ENCODE measurements at places on chromosomes 7 and 10. TPM values are rescaled to one million over a fixed set of nuclear protein-coding genes. Genes with fewer than 3 reads are reported as not detected.

- no peak for DNase-seq
Observed at GRCh38 chr7:133828906-133829305, 298.2 kb upstream of the LRGUK start.

The GIMAP8 gene
- 25.1 TPM for total RNA-seq

- DNase-seq, result no peak
Observed at GRCh38 chr7:72444026-72444776, 32.1 kb upstream of the CALN1 start.

GRCh38 chr7:2029936-2030335 lies 202.8 kb downstream of the MAD1L1 start:
- no peak for DNase-seq

The FAM25C gene
- not detected for total RNA-seq

- no peak for DNase-seq
Observed at GRCh38 chr10:89535171-89536012, at the start of gene SLC16A12. Gene SLC16A12 (minus strand): TSS chr10:89535594. CDS start chr10:89462578, 73,016 bp downstream.

The HMX2 gene
- not detected for total RNA-seq

- DNase-seq, result no peak
Observed at GRCh38 chr7:23658831-23659427, 21.1 kb upstream of the FAM221A start.

GRCh38 chr7:148863324-148863723 lies 20.8 kb downstream of the EZH2 start:
- no peak for DNase-seq

DNA sequence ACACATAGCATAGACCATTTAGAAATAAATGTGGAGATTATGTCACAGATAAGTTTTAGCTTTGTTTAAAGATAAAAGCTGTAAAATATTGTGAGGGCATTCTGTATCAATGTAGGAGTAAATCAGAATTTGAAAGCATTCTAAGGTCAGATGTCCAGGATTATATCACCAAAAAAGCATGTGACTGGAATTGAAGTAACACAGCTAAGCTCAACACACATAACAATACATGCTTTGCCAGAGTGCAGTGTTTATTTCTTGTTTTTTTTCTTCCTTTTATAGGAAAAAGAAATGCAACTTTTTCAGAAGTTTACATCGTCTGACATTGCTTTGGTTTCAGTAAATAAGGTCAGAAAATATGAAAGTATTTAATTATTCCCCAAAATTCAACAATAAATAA lies 183.4 kb downstream of the HTR7 start:
- DNase-seq, result no peak

GRCh38 chr7:150389532-150389816 lies 10.3 kb downstream of the ZNF775 start:
- no peak for DNase-seq

GRCh38 chr10:77926566-77927401 lies at the start of gene DLG5:
Gene DLG5 (minus strand): TSS chr10:77926755. CDS start chr10:77926520, 235 bp downstream.
- peak; percentile 33 for DNase-seq

DNA sequence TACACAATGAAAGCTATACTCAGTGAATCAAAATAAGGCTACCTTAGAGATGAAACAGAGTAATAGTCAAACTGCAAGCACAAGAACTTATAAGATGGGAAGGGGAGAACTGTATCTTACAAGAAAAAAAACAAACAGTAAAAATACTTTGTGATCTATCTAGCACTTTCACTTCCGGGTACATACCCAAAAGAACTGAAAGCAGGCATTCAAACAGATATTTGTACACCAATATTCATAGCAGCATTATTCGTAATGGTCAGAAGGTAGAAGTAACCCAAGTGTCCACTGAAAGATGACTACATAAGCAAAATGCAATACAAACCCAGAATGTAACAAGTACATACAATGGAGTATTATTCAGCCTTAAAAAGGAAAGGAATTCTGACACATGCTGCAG lies 18.0 kb downstream of the FAM204A start:
- DNase-seq, result no peak

GRCh38 chr7:31850601-31851000 lies 163.6 kb downstream of the PPP1R17 start:
- DNase-seq, result no peak
